ENCODE measurements at places on chromosomes 12 and 14. TPM values are rescaled to one million over a fixed set of nuclear protein-coding genes. Genes with fewer than 3 reads are reported as not detected.

The OAS1 gene
- total RNA-seq: not detected

DNA sequence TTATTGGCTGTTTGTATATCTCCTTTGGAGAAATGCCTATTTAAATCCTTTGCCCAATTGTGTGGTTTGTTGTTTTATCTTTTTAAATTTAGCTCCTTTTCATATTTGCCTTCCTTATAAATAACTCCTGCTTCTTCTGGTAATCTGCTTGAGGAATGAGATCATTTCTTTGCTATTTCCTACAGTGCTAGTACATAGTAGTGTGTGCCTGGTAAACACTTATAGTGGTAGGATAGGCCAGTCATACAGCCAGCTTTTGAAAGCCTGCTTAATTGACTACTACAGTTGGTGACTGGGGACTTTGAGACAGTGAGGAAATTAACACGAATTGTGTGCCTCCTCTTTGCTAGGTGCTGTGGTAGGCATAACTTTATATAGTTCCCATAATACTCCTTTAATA is 68.7 kb downstream of the BORCS5 start:
- DNase-seq: no peak

DNA sequence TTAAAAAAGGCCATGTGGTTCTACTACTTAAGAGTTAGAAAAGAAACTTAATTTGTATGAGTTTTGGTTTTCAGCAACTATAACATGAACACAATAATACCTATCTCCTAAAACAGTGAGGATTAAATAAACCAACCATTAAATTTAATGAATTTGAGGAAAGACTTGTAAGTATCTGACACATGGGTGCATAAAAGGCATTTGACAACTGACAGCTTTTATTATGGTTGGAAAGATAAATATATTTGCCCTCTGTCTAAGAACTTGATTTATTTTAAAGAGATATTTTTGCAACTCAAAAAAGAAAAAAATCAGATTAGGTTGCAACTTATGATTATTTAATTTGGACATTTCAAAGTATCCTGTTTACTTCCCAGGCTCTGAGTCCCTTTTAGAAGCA is 217.9 kb upstream of the EEA1 start:
- DNase-seq: no peak

The AMN gene
- total RNA-seq: 0.86 TPM

The KCNMB4 gene
- 1.1 TPM for total RNA-seq

The RERGL gene
- total RNA-seq: not detected

The IL26 gene
- 0.34 TPM for total RNA-seq

- DNase-seq: no peak
These were observed 3.2 kb upstream of the MIA2 start for GRCh38 chr14:39230416-39231035.

The RDH16 gene
- total RNA-seq: 0.16 TPM

The PLA2G1B gene
- 1.2 TPM for total RNA-seq

The ZBTB1 gene
- 62.9 TPM for total RNA-seq

The PLEKHG7 gene
- total RNA-seq: not detected

- DNase-seq: no peak
These were observed 16.3 kb upstream of the MYO1H start for GRCh38 chr12:109331301-109331952.

DNA sequence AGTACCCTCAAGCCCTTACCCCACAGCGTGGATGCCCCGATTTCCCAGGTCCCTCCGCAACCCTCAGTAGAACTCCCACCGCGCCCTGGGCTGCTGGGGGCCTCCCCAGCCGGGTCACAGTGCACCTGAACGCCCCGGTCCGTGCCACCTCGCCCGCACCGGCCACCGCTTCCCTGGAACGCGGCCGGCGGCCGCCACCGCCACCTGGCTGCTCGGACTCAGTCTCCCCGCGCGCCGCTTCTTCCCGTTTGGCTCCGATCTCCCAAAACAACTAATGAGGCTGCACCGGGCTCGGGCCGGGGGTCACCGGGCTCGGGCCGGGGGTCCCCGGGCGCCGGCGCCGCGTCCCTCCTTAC is 1.0 kb downstream of the ITPK1 start:
- DNase-seq: no peak

GRCh38 chr12:46555406-46555852 is 182.9 kb upstream of the SLC38A2 start:
- no peak for DNase-seq
